ENCODE measurements at places on chromosomes 7 and 10.

DNA sequence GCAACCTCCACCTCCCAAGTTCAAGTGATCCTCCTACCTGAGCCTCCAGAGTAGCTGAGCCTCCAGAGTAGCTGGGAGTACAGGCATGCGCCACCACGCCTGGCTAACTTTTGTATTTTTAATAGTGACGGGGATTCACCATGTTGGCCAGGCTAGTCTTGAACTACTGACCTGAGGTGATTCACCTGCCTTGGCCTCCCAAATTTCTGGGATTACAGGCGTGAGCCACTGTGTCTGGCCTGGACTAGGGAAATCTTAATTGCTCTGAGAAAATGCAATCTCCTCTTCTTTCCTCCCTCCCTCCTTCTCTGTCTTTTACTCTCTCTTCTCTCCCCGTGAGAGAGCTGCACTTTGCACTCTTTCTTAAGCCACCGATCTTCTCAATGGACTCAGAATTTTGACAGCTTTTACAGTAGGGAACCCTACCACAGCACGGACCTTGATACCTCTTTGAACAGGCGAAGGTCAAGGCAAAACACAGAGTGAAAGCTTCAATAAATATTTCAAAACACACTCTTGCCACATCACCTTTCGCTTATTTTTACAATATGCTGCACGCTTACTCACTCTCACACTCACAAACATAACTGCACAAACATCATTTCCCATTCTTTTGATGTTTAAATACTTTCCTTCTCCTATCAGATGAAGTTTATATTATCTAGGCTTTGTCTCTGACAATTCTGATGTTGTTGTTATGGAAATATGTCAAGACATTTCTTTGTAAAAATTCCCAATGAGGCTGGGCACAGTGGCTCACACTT is 173.4 kb upstream of the NRP1 start:
- no peak for DNase-seq

DNA sequence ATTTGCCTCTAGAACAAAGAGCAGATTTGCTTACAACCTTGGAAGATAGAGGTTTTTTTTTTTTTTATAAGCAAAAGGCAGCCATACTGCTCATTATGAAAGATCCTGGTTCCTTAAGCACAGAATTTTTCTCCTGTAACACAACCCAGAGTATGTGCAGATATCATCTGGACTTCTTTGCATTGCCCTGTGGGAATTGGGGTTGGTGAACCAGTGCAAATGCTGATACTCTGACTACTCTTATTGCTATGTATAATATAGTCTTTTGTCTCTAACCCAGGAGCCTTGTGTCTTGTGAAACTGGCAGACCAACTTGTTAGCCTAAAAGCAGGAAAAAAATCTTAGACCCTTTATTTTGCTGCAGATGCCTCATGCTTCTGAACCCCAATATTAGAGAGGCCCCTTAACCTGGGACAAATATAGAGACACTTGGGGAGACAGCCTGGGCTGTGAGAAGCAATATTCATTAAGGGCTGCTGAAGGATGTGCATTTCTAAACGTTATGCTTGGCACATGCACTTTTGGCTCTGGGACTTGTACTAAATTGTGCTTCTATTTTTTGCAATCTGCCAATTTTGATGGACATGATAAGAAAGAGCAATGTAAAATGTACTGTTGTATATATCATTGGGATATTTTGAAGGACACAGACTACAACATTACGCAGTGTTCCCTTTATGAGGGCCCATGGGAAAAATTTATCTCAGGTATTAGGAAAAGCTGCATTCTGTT is 78.9 kb downstream of the ANLN start:
- DNase-seq, result no peak

DNA sequence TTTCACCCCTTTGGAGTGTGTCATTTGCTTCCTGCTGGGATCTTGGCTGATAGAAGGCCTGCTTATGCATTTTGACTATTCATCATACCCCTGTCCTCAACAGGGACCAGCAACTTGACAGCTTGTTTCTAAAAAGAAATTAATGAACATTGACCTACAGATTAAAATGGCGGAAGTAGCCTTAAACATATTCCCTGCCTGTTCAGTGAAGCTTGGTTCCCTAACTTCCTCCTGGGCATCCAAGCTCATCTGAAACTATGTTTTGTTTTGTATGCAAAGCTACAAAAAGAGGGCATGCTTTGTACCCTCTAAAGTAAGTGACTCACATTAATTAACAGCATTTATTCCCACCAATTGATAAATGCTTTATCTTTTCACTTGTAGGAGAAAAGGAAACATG is 26.8 kb upstream of the CDK14 start:
- DNase-seq, result no peak

GRCh38 chr7:78225534-78225933 is 427.0 kb downstream of the PHTF2 start:
- no peak for DNase-seq

Measured in CD4-positive, alpha-beta T cell treated with Interleukin-17A for 4 hours (primary cell).